ENCODE measurements at places on chromosomes 4 and X.
A peak's percentile ranks its signal among the peaks of the same experiment; 100 is the strongest.

DNA sequence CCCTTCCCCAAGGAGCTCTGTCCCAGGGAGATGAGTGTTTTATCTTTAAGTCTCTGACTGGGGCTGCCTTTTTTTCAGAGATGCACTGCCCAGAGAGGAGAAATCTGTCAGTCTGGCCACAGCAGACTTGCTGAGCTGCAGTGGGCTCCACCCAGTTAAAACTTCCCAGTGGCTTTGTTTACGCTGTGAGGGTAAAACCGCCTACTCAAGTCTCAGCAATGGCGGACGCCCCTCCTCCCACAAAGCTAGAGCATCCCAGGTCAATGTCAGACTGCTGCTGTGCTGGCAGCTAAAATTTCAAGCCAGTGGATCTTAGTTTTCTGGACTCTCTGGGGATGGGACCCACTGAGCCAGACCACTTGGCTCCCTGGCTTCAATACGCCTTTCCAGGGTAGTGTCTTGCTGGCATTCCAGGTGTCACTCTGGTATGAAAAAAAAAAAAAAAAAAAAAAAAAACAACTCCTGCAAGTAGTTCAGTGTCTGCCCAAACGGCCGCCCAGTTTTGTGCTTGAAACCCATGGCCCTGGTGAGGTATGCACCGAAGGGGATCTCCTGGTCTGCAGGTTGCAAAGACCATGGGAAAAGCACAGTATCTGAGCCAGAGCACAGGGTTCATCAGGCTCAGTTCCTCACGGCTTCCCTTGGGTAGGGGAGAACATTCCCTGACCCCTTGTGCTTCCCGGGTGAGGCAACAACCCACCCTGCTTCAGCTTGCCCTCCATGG is 1616.1 kb upstream of the ADGRL3 start:
- DNase-seq, result no peak

- no peak for DNase-seq
Observed at GRCh38 chr4:96955691-96956090, 1115.8 kb downstream of the PDHA2 start.

DNA sequence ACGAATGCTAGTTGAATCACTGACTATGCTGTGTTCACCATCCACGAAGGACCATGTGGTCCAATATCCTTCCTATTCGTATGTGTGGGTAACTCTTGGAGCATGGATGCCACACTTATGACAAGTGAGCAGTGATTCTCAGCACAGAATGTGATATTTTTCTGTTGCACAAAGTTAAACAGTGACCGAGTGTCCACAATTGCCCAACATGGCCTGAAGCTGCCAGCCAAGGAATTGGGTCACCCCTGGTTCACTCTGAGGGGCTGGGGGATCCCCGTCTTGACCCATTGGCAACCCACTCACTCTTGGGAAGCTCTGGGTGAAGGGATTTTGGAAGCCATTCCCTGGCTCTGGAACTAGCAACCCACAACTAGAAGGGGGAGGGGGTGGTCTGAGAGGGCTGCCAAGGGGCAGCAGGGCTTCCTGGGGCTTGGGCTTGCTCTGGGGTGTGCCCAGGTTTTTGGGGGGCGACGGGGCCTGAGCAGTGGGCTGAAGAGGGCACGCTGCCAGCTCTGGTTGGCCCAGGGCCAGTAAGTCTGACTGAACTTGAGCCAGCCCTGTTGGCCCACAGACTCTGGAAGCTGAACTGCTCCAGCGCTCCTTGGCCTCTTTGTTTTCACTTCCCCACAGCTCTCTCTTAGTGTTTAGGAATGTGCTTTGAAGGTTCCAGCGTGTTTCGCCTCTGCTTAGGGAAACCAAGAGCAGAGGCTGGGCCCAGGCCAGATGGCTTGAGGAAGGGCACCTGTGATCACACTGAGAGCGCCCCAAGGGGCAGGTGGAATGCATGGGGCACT is 43.1 kb upstream of the BCOR start:
- no peak for DNase-seq

DNA sequence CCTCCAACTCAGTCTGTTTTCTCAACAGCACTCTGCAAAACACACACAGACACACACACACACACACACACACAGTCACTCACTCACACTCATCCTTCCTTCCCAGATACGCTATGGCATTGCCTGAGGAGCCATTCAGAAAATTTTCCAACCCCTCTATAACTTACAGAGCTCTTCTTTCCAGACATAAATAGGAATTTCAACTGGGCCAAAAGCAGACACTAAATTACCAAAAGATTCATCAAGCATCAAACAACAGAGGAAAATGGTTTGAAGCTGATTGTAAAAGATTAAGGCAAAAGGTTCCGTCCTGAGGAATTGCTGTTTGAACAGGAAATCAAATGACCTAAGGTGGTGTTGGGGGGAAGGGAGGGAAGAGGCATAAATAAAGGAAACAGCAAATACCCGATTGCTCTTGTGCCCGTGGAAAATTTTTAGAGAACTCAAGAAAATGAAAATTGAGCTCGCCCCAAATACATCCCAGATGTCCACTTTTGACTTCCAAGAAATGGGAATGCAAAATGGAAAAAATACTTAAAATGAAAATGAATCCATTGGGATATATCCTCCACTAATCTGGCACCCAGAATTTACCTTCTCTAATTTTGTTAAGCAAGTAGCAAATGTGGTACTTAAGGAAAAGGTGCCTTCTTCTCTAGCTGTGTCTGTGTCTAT is 183.6 kb downstream of the QDPR start:
- DNase-seq, result no peak

DNA sequence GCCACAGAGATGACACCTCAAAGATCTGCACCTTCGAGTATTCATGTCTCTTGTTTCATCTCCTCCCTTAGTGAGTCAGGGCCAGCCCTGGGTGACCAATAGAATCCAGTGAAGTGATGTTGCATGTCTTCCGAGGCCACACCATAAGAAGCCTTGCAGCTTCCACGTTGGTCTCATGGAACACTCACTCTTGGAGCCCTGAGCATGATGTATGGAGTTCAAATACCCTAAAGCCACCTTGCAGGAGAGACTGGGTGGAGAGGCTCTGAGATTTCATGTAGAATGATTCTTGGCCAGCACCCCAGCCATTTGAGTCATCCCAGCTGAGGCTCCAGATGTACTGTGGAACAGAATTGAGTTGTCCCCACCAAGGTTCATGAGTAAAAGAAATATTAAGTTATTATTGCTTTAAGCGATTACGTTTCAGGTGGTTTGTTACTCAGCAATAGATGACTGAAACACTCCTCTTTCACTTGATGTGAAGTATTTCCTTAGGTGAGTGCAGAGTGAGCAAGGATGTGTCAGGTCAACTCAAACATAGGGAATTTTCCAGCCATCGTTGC is 5.0 kb upstream of the RP2 start:
- no peak for DNase-seq

- no peak for DNase-seq
Observed at GRCh38 chr4:94870146-94870545, 112.4 kb downstream of the BMPR1B start.

- DNase-seq, result peak; percentile 48
Observed at GRCh38 chr4:8820178-8821102, 51.2 kb downstream of the HMX1 start.

DNA sequence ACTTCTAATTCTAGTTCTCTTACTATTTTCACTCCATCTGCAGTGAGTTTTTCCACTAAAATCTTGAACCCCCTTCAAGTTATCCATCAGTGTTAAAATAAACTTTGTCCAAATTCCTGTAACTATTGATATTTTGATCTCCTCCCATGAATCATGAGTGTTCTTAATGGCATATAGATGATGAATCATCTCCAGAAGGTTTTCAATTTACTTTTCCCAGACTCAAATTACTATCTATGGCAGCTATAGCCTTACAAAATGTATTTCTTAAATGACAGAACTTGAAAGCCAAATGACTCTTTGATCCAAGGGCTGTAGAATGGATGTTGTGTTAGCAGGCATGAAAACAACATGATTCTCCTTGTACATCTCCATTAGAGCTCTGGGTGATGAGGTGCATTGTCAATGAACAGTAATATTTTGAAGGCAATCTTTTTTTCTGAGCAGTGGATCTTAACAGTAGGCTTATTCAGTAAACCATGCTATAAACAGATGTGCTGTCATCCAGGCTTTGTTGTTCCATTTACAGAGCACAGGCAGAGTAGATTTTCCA is 16.1 kb upstream of the IQCM start:
- DNase-seq, result no peak

DNA sequence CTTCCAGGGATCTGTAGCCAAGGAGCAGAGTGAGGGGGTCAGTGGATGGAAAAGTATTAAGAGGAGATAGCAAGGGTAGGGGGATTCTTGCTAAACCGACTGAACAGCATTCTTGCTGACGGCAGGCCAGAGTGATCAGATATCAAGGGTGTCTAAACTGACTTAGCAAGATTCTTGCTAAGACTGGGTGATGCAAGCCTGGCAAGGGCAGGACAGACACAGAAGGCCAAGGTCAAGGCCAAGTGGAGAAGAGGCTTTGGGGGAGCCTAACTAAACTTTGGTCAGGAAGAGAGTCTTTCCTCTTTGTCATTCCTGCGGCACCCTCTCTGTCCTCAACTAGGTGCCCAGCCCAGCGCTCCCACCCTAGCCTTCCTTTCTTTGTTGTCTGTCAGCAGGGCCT is 799 bp downstream of the XPNPEP2 start:
- no peak for DNase-seq

DNA sequence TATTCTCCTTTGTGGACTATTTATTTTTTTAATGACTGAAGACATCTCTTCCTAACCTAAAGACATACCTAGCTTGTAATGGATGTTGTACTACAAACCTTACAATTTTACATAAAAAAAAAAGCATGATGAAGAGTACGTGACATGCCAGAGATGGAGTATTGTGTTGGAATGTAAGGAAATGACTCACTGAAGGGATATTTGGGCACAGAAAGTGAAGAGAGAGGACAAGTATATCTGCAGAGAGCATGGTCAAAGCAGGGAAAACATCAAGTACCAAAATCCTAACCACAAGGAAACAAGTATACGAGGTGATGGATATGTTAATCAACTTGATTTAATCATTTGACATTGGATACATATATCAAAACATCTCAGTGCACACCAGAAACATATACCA is 1051.4 kb upstream of the PRKX start:
- no peak for DNase-seq

DNA sequence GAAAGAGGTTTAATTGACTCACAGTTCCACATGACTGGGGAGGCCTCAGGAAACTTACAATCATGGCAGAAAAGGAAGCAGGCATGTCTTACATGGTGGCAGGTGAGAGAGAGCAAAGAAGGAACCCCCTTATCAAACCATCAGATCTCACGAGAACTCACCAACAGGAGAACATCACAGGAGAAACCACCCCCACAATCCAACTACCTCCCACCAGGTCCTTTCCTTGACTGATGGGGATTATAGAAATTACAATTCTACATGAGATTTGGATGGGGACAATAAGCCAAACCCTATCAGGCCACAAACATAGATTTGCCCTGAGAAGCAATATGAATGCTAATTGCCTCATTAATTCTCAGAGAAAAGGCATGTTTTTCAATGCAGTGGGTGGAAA is 138.2 kb upstream of the RAPGEF2 start:
- DNase-seq, result no peak

GRCh38 chr4:86810847-86811246 is 38.3 kb downstream of the SLC10A6 start:
- no peak for DNase-seq

DNA sequence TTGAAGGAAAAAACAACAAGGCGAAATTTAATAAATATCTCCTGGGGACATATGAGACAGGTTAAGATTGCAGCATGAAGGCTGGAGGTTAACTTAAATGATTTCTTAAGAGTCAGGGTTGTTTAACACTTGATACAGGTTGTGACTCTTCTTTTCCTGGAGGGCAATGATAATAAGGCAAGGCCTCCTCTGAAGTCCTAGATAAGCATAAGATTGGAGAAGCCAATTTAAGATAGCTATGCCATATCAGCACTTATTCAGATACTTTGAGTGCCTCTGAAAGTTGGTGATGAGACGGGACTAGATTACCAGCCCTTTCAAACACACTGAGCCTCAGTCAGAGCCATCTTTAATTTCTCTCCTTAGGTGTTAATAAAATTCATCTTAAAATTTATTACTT is 350.8 kb downstream of the FBXO8 start:
- DNase-seq, result no peak

GRCh38 chr4:36189511-36190226 is 54.6 kb downstream of the ARAP2 start:
- DNase-seq, result no peak

- no peak for DNase-seq
Observed at GRCh38 chr4:81504112-81505003, 32.7 kb upstream of the RASGEF1B start.

GRCh38 chrX:23981222-23981621 is 45.8 kb downstream of the KLHL15 start:
- no peak for DNase-seq

DNA sequence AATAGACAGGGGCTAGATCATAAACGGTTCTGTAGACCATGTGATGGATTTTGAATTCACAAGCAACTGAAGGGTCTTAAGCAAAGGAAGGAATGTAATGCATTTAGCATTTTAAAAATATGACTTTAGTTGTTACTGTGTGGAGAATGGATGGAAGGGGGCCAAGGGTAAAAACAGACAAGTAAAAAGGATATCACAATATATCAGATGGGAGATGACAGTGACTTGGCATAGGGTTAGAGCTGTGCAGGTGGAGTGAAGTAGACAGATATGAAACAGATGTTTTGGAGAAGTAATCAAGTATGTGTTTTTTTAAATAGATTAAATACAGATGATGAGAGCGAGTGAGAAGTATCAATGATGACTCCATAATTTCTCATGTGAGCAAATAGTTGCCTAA is 1116.0 kb upstream of the TENM3 start:
- DNase-seq, result no peak

DNA sequence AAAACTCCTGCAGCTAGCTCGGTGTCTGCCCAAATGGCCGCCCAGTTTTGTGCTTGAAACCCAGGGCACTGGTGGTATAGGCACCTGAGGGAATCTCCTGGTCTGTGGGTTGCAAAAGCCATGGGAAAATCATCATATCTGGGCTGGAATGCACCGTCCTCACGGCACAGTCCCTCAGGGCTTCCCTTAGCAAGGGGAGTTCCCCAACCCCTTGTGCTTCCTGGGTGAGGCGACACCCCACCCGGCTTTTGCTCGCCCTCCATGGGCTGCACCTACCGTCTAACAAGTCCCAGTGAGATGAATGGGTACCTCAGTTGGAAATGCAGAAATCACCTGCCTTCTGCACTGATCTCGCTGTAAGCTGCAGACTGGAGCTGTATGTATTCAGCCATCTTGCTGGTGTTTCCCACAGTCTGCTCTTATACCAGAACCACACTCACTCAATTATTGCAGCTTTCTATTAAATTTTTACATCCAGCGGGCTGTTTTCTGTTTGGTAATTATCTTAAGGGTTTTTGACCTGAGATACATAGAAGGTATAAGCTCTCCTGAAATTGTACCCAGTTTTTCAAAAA is 36.7 kb upstream of the NPNT start:
- no peak for DNase-seq

- DNase-seq, result no peak
Observed at GRCh38 chrX:1750267-1750666, 135.4 kb downstream of the ASMT start.

All from RWPE2 (cell line).